Activated naive CD4-positive, alpha-beta T cell (primary cell): ENCODE measurements at places on chromosomes 5 and 9.

DNA sequence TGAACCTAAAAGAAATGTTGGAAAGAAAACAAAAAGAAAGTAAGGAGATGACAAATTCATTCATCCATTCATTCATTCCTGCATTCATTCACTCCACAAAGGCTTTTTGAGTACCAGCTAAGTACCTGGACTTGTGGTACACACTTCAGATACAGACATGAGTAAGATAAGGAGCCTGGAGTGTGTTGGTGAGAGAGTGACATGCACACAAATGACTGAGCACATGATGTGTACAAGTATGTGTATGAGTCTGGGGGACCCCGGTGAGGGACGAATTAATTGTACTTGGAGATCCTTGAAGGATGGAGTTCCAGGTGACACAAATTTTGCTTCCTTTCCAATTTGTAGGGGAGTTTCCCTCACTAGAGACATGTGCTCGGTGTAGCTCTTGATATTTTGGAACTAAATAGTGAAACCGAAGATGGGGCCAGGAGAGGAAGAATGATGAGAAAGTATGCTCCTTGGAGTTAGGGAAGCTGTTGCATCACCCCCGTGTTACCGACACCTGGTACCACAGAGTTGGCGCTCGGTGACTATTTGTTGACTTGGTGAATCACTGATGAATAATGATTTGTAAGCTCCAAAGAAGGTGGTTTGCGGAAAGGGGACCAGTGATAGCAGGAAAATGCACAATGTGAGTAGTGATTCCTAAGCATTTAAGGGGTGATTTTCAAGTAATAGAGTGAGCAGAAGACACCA, 509.8 kb downstream of the CCDC171 start:
- DNase-seq: no peak

DNA sequence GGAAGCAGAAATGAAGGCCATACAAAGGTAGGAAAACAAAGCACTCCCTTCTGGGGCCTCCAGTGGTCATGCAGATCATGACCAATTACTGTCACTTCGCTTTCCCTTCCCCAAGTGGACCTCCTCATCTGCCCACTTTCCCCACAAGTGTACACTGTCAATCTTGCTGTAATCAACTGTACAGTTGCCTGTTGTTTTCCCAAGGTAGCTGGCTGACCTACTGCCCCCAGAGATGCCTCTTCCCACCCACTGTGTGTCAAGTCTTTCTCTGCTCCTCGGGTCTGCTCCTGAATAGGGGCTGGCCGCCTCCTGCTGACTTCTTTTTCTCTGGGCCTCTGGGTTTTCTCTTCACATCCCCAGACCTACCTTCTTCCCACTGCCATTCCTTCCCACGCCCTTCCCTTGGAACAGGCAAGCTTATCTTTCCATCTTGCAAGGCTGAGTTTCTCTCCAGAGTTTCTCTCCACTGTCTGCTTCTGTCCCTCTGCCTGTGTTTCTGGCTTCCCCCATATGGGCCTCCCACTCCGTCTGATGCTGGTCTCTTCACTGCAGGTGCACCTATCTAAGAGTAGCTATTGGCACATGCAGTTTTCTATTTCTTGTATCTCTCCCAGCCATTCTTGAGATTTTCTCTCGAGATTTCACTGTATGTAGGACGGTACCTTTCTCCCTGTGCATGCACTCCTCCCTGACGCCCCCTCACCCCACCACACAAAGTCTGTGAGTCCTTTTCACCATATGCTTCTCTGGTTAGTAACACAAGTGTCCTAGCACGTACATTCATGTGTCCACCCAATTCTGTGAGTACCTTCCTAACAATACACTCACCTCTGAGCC, 2.4 kb downstream of the ELL2 start:
- DNase-seq: no peak

DNA sequence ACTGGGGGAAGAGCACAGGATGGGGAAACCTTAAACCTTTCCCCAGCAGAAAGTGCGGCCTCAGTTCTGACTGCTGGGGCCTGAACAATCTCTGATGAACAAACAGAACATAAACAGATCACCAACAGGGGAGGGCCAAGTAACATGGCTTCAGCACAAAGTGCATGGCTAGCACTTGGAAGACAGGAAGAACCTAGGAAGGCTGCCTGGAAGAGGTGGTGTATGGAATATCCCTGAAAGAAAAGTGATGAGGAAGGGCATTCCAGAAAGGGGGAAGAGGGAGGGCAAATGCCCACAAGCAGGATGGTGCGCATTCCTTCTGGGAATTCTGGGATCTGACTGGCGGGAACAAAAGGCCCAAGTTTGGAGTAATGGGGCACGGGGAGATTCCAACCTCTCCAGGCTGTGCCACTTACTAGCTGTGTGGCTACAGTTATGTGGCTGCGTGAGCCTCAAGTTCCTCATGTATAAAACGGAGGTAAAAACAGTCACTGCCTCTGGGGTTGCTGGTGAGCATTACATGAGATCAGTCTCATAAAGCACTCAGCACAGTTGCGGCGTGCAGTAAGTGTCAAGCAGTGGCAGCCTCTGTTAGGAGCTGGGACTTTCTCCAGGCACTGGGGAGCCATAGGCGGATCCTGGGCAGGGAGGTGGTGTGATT, 1.6 kb downstream of the PDGFRB start:
- DNase-seq: no peak

DNA sequence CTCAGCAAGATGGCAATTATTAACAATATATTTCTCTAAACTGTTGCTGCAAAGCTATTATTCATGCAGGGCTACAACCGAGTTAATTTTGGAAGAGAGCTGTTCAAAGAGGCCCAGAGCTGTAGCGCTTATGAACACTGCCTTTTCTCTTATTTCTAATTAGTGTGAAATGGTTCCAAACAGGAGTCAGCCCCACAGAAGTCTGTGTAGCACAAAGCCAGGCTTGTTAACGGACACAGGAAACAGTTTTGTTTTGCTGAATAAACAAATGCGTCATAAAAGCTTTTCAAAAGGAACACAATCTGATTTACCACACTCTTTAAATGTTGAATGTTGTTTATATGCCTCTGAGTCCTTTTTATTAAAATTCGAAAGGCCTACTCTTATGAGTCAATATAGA, 396.5 kb downstream of the ANXA1 start:
- DNase-seq: no peak

- no peak for DNase-seq
Measured at GRCh38 chr5:57774439-57774838, 291.8 kb upstream of the ACTBL2 start.

DNA sequence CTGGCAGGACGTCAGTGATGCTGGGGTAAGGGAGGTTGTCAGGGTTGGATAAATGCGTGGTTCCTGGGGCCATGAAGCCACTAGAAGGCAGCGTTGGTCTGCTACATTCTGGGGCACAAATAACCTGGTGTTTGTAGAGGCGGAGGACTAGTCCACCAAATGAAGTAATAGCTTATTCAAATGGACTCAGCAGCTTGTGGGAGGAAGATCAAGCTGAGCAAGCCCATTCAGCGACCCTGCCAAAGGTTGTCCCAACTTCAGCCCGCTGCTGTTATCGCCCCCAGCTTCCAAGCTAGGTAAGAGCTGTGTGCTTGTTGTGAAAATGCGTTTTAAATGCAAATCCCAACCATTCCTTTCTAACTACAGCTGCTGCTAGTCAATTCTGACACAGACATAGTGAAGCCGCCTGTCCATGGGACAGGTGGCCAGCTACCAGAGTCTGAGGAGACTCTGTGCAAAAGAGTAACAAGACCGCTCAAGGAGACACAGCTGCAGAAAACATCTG, 7.6 kb upstream of the FAM240B start:
- DNase-seq: no peak
